ENCODE measurements at places on chromosomes 12 and 14.

DNA sequence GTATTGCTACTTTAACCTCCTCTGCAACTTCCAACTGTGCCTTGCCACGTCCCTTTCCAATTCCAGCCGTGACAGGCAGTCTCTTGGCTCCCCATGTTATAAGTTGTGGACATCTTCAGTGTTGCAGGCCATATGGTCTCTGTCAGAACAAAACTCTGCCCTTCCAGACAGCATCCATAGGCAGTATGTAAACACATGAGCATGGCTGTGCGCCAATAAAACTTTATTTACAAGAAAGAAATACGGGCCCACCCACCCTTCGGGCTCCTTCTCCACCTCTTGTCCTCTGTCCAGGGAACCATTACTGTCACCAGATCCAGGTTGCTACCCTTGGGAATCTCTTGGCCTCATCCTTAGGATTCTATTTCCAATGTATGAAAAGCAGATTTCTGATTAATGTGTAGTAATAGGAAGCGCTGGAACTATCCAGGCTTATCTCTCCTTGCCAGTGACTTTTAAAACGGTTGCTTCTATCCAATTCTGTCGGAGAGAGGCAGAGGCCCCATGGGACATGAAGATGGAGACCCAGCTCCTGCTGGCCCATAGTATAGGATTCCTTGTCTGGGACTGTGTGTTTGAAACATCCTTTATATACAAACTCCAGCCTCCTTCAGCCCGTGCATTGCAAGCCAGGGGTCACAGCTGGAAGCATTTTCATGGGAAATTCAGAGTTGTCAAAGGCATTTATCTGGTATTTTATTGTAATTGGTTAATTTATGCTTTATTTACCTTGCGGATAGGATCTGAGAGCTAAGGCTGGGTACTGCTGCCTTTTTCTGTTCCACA, 114.4 kb downstream of the ZNF664 start:
- DNase-seq, result no peak

DNA sequence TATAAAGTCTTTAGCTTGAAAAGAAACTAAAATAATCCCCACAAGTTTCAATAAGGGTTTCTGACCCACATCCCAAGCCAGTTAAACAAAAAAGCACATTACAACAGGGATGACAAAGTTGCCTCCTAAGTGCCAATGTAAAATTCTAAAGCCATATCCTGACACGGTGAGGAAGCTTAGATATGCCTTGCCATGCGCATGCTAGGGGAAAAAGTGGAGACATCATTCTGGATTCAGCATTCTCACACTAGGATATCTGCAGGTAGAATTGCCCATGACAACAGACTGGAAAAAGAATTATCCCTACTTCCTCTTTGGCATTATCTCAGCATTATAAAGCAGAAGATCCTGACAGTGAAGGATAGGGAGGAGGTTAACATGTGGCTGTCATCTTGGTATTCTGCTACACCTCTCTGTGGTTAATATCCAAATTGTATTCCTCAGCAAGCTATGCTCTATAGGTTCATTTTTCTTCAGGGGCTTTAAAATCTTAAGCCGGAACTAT, 4.9 kb downstream of the DUSP6 start:
- no peak for DNase-seq

DNA sequence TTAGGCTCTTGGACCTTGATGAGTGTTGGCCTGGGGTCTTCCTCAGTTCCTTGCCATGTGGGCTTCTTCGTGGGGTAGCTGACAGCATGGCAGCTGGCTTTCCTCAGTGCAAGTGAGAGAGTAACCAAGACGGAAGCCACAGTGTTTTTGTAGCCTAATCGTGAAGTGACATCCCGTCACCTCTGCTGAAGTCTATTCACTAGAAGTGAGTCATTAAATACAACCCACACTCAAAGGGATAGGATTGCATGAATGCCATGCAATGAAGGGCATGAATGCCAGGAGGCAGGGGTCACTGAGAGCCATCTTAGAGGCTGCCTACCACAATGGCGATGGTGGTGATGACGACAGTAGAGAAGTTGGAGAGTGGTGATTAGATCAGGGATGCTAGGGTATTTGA, 13.5 kb upstream of the ASIC1 start:
- no peak for DNase-seq

DNA sequence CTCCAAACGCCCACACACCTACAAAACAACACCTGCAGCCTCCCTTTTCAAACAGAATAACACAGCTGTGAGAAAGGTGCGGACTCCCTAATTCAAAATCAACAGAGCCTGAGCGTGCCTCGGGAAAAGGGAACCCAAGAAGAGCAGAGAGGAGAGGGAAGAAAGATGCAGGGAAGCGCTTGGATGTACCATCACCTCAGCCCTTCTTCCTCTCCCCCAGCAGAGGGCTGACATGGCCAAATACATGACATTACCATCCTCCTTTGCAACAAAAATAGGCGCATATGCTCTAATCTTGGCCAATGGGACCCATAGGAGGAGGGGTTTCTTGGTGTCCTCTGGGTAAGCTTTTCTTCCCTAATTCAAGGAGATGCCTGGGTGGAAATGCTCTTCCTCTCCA, 78.0 kb downstream of the CPSF2 start:
- DNase-seq, result no peak

DNA sequence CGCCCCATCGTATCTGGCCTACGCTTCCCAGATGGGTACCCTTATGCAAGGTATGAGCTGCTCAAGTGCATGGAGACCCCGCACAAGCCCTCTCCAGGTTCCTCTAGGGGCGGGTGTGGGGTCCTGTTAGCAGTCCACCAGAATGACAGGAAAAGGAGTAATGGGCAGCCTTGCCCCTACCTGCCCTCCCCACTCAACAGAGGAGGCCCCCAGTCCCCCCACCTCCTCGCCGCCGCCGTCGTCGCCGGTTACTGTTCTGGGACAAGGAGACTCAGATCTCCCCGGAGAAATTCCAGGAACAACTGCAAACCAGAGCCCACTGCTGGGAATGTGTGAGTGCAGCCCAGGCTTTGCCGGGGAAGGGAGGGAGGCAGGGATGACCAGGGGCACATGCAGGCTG, 6.0 kb downstream of the REC8 start:
- no peak for DNase-seq

DNA sequence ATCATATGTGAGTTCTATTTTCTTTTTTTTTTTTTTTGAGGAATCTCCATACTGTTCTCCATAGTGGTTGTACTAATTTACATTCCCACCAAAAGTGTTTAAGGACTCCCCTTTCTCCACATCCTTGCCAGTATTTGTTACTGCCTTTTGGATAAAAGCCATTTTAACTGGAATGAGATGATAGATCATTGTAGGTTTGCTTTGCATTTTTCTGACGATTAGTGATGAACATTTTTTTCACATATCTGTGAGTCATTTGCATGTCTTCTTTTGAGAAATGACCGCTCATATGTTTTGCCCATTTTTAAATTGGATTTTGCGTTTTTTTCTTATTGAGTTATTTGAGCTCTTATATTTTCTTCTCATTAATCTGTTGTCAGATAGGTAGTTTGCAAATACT, 394.8 kb downstream of the LRFN5 start:
- DNase-seq, result no peak

DNA sequence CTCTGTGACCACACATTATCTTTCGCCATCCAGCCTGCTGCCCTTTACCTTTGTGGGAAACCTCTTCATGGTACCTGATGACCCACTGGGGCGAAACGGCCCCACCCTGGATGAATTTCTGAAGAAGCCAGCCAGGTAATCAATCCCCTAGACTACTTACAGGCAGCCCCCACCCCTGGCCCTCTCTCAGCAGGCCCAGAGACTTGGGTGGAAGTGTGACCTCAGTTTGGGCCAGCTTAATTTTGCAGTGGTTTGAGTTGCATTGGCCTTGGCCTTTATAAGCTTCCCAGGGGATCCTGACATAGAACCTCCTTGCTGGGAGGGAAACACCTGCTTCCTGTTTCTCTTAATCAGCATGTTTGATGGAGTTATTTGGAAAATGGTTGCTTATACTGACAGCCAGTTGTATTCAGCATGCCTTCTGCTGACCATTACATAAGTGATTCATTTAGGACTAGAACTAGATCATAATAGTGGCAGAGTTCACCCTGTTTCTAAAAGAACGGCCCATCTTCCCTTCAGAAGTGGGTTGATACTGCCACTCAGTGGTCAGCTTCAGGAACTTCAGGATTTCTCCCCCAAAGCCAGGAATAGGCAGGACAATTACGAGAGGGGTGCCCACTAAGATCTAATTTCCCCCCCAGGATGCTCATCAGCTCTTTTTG, 6.1 kb downstream of the SDR39U1 start:
- no peak for DNase-seq

- no peak for DNase-seq
Observed at GRCh38 chr14:69882915-69883314, 3.7 kb downstream of the SMOC1 start.

- DNase-seq, result no peak
Observed at GRCh38 chr12:92554158-92555073, 148.4 kb upstream of the PLEKHG7 start.

DNA sequence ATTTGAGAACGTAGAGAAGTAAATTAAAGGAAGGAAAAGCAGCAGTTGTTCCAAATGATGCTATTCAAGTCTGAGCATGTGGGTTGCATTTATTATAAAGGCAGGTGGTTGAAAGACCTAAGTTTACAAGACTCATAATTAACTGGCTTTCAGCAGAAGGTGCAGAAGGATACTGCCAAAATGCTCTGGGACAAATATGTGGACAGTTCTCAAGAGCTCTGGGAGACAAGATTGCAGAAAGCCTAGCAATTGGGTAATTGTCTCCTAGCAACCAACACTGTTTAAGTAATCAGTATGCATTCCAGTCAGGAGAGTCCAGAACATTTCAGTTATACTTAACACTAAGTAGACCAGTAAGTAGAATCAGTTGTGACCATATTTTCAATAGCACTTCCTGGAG, 131.5 kb downstream of the GPR135 start:
- no peak for DNase-seq

GRCh38 chr14:42299692-42300091, 693.0 kb downstream of the LRFN5 start:
- DNase-seq, result no peak

DNA sequence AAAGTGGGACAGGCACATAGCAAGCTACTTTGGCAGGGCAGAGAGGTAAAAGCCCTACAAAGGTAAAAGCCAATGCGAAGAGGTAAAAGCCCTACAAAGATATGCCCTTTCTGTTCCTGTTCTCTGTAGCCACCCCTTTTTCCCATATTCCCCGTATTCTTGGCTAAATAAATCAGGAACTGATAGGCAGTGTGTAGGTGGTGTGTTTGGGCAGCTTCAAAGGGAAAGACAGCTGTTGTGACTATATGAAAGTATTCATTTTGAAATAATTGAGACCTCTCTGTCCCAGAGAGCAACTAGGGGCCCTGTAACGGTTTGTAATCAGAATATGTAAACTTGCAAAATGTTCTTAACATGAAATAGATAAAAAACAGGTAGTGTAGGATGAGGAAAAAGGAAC, 11.3 kb upstream of the SLC41A2 start:
- DNase-seq, result no peak

DNA sequence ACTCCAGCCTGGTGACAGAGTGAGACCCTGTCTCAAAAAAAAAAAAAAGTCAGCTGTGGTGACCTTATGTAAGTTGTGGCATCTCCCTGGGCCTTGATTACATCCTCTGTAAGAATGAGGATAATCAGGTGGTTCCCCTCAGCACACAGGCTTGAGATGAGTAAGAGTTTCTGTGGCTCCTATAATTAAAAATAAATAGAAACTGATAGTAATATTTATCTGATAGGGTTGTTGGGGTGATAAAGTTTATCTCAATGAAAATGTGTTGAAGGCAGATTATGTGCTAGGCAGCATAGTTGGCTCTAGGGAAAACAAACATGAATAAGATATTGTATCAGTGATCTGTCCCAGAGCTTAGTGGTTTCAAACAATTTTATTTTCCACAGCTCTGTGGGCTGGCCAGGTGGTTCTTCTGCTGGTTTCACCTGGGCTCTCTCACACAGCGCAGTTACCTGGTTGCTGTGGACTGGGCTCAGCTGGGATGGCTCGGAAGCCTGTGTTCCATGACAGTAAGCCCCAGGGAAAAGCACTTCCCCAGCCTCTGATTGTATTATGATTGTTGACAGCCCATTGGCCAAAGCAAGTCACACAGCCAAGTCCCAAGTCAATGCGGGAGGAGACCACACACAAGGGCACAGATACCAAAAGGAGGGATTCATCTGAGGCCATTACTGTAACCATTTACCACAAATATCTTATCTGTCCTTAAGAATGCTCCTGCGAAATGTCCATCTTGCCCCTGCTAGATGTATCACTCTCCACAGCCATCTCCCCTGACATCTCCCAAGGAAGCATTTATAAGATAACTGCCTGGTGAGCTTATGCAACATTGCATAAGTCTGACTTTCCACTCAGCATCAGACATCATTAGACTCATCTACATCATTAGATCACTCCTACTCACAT, 151.7 kb downstream of the NUAK1 start:
- no peak for DNase-seq

DNA sequence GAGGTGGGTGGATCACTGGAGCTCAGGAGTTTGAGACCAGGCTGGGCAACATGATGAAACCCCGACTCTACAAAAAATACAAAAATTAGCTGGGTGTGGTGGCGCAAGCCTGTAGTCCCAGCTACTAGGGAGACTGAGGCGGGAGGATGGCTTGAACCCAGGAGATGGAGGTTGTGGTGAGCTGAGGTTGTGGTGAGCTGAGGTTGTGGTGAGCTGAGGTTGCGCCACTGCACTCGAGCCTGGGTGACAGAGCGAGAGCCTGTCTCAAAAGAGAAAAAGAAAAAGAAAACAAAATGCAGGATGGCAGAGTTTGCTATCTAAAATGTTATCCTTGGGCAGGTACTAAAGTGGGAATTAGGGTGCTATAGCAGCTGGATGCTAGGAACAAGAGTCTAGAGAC, 10.8 kb upstream of the GPRC5A start:
- no peak for DNase-seq

GRCh38 chr12:80041071-80041470, 58.3 kb upstream of the OTOGL start:
- DNase-seq, result no peak

DNA sequence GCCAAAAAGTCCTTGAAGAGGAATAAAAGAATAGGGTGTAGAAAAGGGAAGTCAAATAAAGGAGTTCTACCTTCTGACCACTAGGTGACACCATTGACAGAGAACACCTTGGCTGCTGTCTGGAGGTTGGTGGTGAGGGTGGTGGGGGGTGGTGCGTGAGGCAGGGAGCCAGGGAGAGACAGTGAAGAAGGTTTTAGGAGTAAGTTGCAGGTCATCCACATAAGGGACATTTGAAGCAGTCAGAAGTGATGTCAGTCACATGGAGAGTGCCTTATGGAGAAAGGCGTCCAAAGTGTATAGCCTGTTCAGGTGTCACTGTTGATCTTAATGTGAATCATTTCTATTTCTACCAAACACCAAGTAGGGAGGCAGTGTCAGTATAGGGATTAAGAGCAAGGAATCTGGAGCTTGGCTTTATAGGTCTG, 279.3 kb upstream of the DDHD1 start:
- DNase-seq, result no peak

- DNase-seq, result no peak
Observed at GRCh38 chr12:30461026-30461615, 234.5 kb downstream of the IPO8 start.

GRCh38 chr14:67133595-67134441, 55.4 kb upstream of the GARIN2 start:
- DNase-seq, result no peak

DNA sequence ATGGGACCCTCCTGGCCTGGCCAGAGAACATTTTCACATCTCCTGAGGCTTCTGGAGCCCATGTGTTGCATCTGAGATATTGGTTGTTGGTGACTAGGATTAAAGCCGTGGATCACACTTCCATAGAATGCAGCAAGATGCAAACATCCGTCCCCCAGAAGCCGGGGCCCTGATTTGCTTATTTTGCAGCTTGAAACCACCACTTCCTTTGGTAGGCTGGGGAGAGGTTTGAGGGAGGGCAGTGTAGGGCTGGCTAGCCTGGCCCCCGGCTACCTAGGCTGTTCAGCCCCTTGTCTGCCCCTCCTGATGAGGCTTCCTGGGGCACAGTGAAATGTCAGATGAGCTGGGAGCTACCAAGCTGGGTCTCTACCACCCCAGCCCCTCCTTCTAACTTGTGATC, 209.7 kb upstream of the PWP1 start:
- no peak for DNase-seq

All from activated gamma-delta T cell treated with anti-CD3 and anti-CD28 coated beads, Interleukin-2, amount 50 U/mL, for 16 hours (primary cell).